ENCODE measurements at places on chromosomes 7 and 10.
A peak's percentile ranks its signal among the peaks of the same experiment; 100 is the strongest.

DNA sequence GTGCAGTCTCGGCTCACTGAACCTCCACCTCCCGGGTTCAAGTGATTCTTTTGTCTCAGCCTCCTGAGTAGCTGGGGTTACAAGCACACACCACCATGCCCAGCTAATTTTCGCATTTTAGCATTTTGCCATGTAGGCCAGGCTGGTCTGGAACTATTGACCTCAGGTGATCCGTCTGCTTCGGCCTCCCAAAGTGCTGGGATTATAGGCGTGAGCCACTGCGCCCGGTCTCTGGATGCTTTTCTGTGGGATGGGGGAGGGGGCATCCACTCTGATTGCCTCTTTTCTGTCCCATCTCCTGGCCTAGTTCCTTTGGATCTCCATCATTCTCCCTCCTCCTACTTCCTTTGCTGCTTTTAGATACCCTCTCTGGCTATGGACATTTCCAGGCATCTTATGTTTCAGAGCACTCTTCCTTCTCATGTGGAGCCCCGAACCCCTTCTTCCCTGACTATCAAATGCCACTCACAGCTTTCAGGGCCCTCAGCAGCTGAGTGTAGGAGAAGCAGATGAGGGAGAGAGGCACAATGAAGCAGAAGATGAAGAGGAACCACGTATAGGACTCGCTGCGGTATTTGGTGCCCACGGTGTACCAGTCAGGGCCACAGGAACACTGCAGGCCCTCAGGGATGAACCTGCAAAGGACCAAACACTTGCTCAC is 1.4 kb downstream of the OPN1SW start:
- no peak for DNase-seq

- no peak for DNase-seq
These were observed 121.8 kb downstream of the CUX1 start for GRCh38 chr7:101939136-101939695.

DNA sequence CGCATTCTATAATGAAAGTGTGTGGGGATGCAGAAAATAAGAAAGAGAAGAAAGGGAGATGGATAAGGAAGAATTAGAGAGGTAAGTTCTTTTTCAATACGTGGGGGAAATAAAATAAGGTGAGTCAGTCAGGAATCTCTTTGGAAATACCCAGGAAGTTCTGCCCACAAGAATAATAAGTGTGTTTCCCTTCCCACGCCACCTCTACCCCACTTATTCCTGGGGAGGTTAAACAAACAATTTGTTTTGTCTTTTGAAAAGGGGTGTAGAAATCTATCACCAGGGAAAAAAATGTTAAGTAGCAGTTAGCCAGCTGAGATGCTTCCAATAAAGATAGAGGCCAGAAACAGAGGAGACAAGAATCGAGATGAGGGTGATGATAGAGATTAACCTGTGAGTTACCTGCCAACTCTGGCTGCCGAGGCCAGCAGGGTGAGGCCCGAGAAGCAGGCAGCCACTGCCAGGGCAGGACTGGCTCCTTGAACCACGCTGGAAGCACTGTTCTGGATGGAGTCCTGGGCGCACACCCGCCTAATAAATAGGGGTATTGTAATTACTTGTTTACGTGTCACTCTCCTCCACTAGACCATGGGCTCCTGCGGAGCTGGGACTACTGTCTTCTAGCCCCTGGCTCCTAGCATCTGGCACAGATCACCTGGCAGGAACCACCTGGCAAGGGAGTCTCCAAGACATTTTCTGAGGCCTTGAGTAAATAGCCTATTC is 191.3 kb downstream of the FGFR2 start:
- no peak for DNase-seq

DNA sequence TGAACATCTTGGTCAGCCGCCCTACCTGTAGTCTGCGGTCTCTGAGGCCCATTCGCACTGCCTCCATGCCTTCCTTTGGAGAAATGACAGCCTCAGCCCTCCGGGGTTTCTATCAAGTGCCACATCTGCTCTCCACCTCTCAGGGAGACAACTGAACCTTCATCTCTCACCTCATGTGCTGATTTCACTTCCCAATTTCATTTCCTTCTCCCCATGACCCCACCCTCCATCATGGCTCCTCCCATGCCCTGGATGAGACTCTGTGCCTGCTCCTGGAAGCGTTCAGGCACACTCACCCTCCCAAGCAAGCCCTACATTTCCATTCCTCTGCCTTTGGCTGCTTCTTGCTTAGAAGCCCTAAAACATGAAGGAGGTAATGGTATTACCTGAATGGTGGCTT is 7.8 kb upstream of the SCD start:
- DNase-seq: no peak

- peak; percentile 56 for DNase-seq
These were observed 98.2 kb downstream of the ANLN start for GRCh38 chr7:36487756-36488336.

DNA sequence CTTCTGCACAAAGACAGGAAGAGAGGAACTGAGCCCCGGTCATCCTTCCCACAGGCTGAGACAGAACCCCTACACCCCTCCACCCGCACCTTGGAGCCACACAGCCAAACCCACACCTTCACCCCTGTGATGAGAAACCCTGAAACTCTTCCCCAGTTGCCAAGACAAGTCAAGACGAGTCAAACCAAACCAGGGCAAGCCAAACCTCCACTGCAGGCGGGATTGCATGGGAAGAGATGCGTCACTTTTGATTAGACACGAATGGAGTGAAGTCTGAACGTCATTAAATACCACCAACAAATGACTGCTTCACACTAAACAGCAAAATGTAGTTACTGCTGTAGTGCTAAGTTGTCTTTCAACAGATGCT is 73.8 kb downstream of the PRPF18 start:
- no peak for DNase-seq

- no peak for DNase-seq
These were observed 151.1 kb downstream of the DKK1 start for GRCh38 chr10:52465202-52465601.

- no peak for DNase-seq
These were observed 174.1 kb upstream of the BET1 start for GRCh38 chr7:94178230-94178629.

DNA sequence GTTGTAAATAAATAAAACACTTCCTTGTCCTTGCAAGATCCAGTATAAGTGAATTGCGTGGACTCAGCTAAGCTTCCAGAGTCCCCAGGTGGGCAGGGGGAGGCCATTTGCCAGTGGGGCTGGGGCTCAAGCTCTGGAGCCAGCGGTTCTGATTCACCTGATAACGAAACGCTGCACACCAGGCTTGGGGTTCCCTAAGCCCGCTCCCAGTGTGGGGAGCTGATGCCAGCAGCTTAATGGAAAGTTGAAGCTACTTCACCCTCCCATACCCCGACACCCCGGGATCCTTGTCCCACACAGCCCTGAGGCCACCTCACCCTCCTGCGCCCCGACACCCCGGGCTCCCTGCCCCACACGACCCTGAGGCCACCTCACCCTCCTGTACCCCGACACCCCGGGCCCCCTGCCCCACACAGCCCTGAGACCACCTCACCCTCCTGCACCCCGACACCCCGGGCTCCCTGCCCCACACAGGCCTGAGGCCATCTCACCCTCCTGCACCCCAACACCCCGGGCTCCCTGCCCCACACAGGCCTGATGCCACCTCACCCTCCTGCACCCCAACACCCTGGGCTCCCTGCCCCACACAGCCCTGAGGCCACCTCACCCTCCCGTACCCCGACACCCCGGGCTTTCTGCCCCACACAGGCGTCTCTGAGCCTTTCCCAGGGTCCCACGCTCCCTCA is 30.8 kb downstream of the FKBP6 start:
- DNase-seq: no peak

- DNase-seq: no peak
These were observed 21.3 kb downstream of the ZEB1 start for GRCh38 chr10:31340343-31340742.

- no peak for DNase-seq
These were observed 60.2 kb upstream of the COMTD1 start for GRCh38 chr10:75295868-75296441.

- no peak for DNase-seq
These were observed 34.4 kb downstream of the MXI1 start for GRCh38 chr10:110241841-110242240.

DNA sequence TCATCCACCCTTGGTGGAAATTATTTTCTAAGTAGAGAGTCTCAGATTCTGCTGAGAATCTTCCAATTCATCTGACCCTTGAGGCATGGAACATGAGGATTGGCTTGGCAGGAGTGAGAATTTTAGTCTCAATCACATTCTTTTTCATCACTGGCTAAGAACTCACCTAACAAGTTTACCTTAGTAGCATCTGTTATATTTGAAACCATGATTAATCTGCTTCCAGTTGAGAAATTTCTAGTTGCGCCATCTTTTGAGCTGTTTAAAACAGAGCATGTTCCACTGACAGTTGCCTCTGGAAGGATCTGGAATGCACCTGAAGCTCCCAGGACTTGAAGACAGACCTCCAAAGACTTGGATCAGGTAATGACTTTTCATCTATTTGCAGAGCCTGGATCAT is at the start of gene LIPK:
TSS of gene LIPK (plus strand) at position 292 of the 400 bp plus-strand sequence. CDS start 18,295 bp downstream, outside the sequence.
- no peak for DNase-seq

DNA sequence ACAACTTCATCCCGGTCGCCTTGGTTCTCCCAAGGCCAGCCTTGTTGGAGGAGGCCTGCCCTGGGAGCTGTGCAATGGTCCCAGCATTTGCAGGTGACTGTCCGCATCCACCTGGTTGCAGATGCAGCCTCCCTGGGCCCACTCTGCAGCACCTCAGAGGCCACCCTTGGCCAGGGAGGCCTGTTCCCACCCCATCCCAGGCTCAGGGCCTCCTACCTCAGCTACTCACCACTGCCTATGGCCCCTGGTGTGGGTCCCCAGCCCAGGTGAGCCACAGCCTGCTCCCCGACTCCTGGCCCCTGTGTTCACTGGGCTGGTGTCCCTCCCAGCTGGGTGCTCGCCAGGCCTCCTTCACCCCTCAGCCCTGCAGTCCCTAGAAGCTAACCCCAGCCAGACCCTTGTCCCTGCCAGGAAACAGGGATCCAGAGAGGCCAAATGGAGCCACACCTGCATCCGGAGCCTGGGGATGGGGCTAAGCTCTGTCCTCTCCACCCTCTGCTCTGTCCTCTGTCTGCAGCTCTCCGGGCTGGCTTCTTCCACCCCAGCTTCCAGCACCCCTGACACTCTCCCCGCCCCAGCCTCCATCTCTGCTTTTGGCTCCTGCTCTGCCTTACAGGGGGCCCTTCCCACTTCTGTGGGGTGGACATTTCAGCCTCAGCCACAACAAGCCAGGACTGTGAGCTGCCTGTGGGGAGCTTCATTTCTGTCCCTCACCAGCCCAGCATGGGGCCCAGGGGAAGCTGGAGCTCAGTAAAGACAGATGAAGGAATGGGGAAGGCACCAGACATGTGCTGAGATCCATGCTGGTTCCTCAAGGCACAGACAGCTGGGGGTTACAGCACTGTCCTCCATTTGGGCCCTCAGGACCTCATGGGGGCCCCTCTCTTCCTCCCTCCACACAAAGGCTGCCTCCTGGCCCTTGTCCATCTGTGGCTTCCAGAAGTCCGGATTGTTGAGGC is 35.6 kb upstream of the ANTXRL start:
- no peak for DNase-seq

DNA sequence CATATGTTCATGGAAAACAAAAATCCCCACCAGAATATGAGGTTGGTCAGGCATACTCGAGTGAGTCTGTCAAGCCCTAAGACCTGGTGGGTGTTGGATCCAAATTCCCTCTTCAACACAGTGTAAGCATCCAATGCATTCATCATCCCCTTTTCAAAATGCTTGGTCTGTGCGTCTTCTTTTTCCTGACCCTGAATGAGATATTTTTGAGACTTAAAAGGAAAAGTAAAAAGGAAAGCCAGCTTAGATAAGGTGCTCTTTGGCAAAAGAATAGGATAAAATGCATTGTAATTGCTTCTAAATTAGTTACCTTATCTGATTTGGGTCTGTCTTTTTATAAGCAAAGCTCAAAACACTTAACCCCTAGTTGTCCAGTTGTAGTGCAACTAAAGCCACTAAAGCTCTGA is 331.5 kb downstream of the PTEN start:
- DNase-seq: no peak

GRCh38 chr10:104255311-104255981 is 754 bp downstream of the GSTO1 start:
- DNase-seq: no peak

DNA sequence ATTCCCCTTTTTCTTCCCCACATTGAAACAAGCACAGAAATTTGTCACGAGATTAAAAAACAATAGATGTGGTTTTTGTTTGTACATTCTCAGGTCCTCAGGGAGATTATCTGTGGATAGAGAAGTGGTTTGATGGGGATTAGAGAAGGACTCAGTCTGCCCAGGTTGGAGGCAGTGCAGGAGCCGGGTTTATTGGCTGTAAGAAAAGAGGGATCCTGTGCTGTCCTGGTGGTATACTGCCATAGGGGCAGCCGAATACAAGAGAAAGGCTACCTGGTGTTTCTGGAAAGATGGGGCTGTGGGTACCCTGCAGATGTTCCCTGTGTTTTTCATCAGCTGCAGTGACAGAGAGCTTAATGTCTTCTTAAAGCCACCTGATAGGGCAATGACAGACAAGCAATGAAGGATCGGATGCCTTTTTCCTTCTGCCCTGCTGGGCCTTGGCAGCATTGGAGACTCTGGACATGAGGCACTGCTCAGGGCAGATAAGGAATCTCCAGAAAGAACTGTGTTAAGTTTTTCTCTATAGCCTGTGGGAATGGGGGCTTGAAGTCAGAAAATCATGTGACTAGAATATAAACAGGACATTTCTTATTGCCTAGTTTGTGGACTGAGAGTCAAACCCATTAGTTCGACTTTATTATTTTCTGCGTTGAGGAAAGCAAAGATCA is 18.1 kb upstream of the GPR141 start:
- no peak for DNase-seq

- DNase-seq: no peak
These were observed 66.3 kb upstream of the INHBA start for GRCh38 chr7:41769162-41769561.

DNA sequence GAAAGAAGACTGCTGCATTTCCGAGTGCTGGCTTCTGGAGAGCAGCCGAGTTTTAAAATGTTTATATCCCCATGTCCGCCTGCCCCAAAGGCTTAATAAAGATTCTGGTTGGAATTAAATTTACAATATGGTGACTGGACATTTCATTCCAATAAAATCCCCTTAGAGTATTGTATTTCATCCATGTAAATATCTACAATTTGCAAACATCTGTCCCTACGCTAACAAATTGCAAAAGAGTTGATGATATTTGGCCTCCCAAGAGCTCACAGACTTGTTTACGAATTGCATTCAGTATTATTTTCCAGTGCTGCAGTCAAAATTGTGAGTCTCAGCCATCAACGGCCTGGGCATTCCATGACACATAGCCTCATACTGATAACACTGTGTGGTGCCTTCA is 50.1 kb downstream of the PLEKHS1 start:
- DNase-seq: no peak

DNA sequence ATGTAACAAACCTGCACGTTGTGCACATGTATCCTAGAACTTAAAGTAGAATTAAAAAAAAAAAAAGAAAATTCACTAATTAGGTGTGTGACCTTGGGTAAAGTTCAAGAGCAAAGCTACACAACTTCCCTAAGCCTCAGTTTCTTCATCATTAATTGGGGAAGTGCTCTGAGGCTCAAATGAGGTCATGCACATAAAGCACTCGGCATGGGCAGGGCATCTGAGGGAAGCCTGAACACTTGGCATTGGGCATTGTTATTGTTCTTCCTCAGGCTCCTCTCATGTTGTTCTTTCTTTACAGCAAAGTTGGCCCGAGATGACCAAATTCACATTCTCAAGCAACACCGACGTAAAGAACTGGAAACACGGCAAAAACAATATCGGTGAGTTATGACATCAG is 21.5 kb downstream of the ALOX5 start:
- no peak for DNase-seq

- DNase-seq: no peak
These were observed 6.2 kb downstream of the SLC29A3 start for GRCh38 chr10:71325267-71325666.

- no peak for DNase-seq
These were observed 75.2 kb upstream of the PRLHR start for GRCh38 chr10:118670472-118671124.

GRCh38 chr10:75493464-75493863 is 62.0 kb downstream of the LRMDA start:
- no peak for DNase-seq

Measured in NCI-H1930 (cell line).